ENCODE measurements at places on chromosomes 13 and 19.

- peak; percentile 82 for DNase-seq
Observed at GRCh38 chr19:3692141-3693024, 7.9 kb downstream of the PIP5K1C start.

- peak; percentile 57 for DNase-seq
Observed at GRCh38 chr19:20359933-20360720, 193.1 kb downstream of the ZNF486 start.

DNA sequence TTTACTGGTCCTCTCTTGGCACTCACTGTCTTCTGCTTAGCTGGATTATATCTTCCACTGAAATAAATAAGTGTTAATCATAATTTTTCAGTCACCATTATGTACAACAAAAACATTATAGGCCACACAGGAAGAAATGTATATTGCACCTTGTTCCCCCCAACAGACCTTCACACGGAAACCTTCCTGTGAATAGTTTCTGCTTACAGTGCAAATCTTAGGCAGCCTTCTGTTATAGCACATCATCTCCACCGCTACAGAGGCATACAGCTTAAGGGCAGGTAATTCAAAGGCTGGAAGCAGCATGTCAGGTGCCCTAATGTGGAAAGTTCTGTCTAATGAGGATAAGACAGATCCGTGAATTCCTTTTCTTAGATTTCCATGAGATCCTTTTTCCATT lies 16.9 kb upstream of the SOHLH2 start:
- DNase-seq: no peak

GRCh38 chr13:38564256-38565150 lies 122.4 kb upstream of the FREM2 start:
- no peak for DNase-seq

DNA sequence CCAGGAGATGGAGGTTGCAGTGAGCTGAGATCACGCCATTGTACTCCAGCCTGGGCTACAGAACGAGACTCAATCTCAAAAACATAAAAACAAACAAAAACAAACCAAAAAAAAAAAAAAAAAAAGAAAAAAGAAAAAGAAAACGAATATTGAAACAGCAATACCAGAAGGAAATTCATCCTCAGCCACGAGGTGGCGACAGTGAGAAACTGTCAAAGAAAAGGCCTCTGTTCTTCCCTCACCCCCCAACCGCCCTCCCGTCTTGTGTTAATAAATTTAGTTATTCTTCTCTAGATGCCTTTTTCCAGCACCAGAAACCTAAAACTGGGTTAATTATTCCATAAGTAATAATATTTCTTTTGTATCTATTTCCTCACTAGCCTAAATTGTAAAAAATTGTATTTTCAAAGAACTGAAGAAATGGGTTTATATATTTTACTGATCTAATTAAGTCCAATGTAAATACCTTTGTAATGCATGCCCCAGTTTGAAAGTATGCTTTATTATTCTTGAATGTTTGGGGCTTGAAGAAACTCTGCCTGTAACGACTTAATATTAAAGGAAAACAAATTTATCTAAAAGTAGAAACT lies 38.6 kb downstream of the LIG4 start:
- peak; percentile 46 for DNase-seq

Data from SK-N-SH (cell line).